ENCODE measurements at places on chromosomes 1 and 21. TPM values are rescaled to one million over a fixed set of nuclear protein-coding genes. Genes with fewer than 3 reads are reported as not detected.

SLFNL1 gene
- 0.73 TPM for polyA plus RNA-seq

NCF2 gene
- 0.19 TPM for polyA plus RNA-seq

PDPN gene
- polyA plus RNA-seq: 24.9 TPM

S100A8 gene
- 4.4 TPM for polyA plus RNA-seq

SPOCD1 gene
- polyA plus RNA-seq: 2.1 TPM

IFI44L gene
- polyA plus RNA-seq: not detected

GSTM5 gene
- polyA plus RNA-seq: not detected

GRCh38 chr1:207973898-207974568 is 63.1 kb upstream of the CD34 start:
- no peak for DNase-seq

DNA sequence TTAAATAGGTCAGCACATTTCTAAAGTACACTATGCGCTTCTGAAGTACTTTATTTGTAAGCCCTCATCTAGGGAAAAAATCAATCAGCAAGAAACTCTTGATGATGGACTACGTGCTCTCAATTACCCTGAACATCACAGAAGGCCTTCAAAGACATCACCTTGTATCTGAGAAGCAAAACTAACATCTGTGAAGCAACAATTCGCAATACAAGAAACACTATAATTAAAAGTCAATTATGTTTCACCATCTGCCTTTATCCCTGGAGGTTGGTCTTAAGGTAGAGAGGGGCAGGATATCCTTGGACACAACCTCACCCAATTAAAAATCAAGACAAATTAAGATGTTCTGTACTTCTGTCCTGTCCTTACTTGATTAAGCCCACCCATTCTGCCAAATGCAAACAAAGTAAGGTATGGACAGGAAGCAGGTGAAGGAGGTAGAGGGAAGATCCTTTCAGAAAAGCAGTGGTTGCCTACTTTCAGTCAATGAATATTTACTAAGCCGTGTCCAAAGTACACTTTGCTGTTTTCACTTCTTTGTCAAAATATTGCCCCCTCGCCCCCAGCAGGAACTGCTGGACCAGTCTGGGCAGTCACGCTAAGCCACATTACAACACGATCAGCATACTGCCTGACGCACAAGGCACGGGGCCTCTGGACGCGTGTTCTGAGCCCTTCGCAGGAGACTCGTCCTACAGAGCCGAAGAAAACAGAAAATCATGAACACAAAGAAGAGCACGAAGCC is 887 bp downstream of the SLC19A2 start:
- peak; percentile 51 for DNase-seq

- DNase-seq: peak; percentile 68
Measured at GRCh38 chr21:45954261-45954660, 27.3 kb upstream of the COL6A1 start.

- no peak for DNase-seq
Measured at GRCh38 chr1:209756615-209757445, 977 bp downstream of the TRAF3IP3 start.

DNA sequence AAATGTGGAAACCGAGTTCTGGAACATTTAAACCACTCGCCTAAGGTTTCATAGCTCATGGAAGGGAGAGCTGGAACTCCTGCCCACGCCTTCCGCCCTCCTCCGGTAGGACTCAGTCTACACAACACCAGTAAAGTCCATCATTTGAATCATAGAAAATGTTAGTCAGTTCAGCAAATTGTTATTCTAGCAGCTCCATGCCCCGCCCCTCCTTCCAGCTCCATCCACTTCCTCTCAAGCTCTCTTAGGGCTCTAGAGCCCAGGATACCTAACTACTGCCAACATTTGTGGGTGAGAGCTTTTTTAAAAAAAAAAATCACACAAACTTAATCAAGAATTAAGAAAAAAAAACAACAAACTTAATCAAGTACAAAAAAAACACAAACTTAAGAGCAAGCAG is 121.8 kb downstream of the TBX15 start:
- DNase-seq: no peak

- no peak for DNase-seq
Measured at GRCh38 chr1:223635236-223635635, 30.3 kb downstream of the CAPN8 start.

- no peak for DNase-seq
Measured at GRCh38 chr1:178122283-178122682, 28.4 kb downstream of the RASAL2 start.

GRCh38 chr1:55981010-55981650 is 598.2 kb downstream of the PLPP3 start:
- no peak for DNase-seq

- no peak for DNase-seq
Measured at GRCh38 chr1:189662190-189662589, 815.5 kb downstream of the BRINP3 start.

GRCh38 chr1:227415115-227415790 is 97.0 kb upstream of the CDC42BPA start:
- no peak for DNase-seq

- peak; percentile 98 for DNase-seq
Measured at GRCh38 chr1:161045736-161046604, at the start of gene USF1. USF1 (minus strand) TSS chr1:161045977; CDS start chr1:161043275, 2,702 bp downstream.

DNA sequence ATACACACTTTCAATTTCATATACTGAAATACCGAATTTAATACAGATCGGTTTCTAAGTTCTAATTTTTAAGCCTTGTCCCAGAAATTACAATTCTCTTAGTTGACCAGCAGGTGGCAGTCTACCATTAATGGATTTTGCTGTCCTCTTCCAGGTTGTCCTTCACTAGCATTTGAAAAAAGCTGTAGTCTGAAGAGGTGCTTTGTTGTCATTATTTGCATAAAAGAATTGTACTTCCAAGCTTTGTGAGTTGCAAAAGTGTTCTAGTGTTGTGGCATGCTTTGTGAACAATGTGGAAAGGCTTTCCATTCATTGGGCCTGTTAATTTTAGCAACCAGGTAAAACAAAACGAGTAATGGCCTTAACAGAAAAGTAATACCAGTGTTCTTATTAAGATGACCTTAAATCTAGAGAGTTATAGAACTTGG is 193.6 kb downstream of the RPS6KC1 start:
- DNase-seq: peak; percentile 67

DNA sequence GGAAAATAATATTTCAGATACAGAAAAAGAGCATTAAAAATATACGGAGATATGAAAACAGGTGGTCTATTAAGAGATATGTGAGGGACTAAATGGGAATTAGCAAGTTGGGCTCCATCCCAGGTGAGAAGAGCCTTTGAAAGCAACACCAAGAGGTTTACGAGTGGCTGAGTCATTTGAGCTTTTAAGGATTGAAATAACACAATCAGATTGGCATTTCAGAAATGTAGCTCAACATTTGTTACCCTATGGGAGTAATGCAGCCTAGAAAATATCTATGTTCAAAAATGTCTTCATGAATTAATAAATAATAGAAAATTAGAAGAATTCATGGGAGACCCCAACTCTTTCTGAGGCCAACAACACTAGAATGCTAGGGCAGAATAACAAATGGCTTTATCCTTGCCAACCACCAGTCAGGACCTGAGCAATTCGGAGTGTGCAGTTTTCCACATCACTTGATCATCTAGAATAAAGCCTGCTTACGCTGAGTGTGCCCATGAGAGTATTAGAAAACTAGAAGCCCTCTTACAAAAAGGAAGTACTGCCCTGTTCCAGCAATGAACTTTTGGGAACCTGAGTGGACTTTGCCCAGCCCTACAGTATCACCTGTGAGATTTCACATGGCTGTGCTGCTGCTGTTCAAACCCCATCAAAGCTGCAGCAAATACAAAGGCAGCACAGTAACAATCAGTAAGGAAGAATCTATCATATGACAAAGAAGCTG is 538.0 kb upstream of the CAMK1G start:
- no peak for DNase-seq

- peak; percentile 92 for DNase-seq
Measured at GRCh38 chr21:41419921-41420862, 5.8 kb upstream of the MX1 start.

Measured in cardiac muscle cell (in vitro differentiated cells and primary cell).